ENCODE measurements at places on chromosomes 12 and 14.

DNA sequence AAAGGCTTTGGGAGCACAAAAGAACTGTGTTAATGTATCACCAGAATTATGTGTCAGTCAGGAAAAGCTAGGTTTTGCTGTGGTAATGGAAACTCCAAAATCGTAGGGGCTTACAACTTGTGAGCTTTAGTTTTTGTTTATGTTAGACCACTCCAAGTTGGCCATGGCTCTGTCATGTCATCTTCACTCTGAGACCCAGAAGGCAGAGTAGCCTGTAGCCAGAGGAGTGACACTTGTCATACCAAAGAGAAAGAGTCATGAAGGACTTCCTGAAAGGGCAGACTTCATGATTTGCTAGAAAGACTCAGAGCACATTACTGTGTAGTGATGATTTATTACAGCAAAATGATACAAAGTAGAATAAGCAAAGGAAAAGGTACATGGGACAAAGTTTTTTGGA lies 133.6 kb upstream of the SSTR1 start:
- H3K27me3 ChIP-seq = no peaks in the 10 kb centered on the region
- no peak overlapping the region for H3K27ac ChIP-seq
- H3K36me3 ChIP-seq = no peaks in the 10 kb centered on the region
- H3K4me1 ChIP-seq = peaks cover 5% of the 10 kb centered on the region
- no peak for DNase-seq

- H3K4me1 ChIP-seq = no peaks in the 10 kb centered on the region
- peak; percentile 32 for DNase-seq
- peak overlapping the region; percentile 86 for H3K4me3 ChIP-seq
Measured at GRCh38 chr12:113186033-113186365, 478 bp downstream of the RITA1 start.

GRCh38 chr14:103854822-103855733 lies 7.7 kb upstream of the PPP1R13B start:
- DNase-seq = no peak
- no peak overlapping the region for H3K4me3 ChIP-seq
- no peak overlapping the region for H3K27ac ChIP-seq
- no peaks in the 10 kb centered on the region for H3K27me3 ChIP-seq
- H3K36me3 ChIP-seq = no peaks in the 10 kb centered on the region

GRCh38 chr12:13562915-13563742 lies 366.6 kb downstream of the EMP1 start:
- H3K4me1 ChIP-seq = no peaks in the 10 kb centered on the region
- H3K27ac ChIP-seq = no peak overlapping the region
- H3K4me3 ChIP-seq = no peak overlapping the region
- H3K27me3 ChIP-seq = peaks cover 67% of the 10 kb centered on the region
- no peak for DNase-seq
- H3K36me3 ChIP-seq = no peaks in the 10 kb centered on the region

- peak; percentile 73 for DNase-seq
- peaks cover 10% of the 10 kb centered on the region for H3K4me1 ChIP-seq
- peak within 1 kb of the TSS; percentile 63 for H3K27ac ChIP-seq
- peak within 1 kb of the TSS; percentile 80 for H3K4me3 ChIP-seq
- H3K27me3 ChIP-seq = no peaks in the 10 kb centered on the region
- H3K36me3 ChIP-seq = no peaks in the 10 kb centered on the region
Measured at GRCh38 chr12:123533672-123534643, at the start of gene RILPL1. TSS of gene RILPL1 (minus strand) at chr12:123533719. CDS start at chr12:123533482, 237 bp downstream.

- no peak overlapping the region for H3K4me3 ChIP-seq
- H3K27ac ChIP-seq = no peak overlapping the region
- peaks cover 41% of the 10 kb centered on the region for H3K36me3 ChIP-seq
- no peaks in the 10 kb centered on the region for H3K27me3 ChIP-seq
- no peak for DNase-seq
- H3K4me1 ChIP-seq = no peaks in the 10 kb centered on the region
Measured at GRCh38 chr12:124379938-124380754, 85.3 kb downstream of the RFLNA start.
